CD4-positive, alpha-beta memory T cell (primary cell): ENCODE measurements at places on chromosomes 4 and X. TPM values are rescaled to one million over a fixed set of nuclear protein-coding genes. Genes with fewer than 3 reads are reported as not detected.

GRCh38 chr4:177052211-177052934 lies 257.3 kb upstream of the NEIL3 start:
- no peaks in the 10 kb centered on the region for H3K27me3 ChIP-seq
- H3K36me3 ChIP-seq, result no peaks in the 10 kb centered on the region
- DNase-seq, result no peak
- no peaks in the 10 kb centered on the region for H3K4me1 ChIP-seq
- no peak overlapping the region for H3K27ac ChIP-seq

DNA sequence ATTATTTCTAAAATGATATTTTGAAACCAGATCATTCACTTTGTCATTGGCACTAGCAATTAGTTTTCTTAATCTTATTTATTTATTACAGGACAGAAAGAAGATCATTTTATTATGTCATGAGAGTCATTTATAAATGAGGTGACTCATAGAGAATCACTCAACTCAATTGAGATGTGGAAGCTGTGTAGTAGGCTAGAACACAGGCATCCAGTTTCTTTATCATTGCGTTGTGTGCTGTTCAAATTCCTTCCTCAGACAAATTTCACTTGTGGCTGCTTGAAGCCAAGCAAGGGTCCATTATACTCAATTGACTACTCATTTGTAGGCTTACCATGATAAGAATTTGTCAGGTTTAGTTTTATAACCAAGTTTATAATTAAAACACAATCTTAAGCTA lies 87.6 kb downstream of the MRPL1 start:
- no peak overlapping the region for H3K4me3 ChIP-seq
- H3K27me3 ChIP-seq, result no peaks in the 10 kb centered on the region
- no peak for DNase-seq
- H3K4me1 ChIP-seq, result no peaks in the 10 kb centered on the region

DNA sequence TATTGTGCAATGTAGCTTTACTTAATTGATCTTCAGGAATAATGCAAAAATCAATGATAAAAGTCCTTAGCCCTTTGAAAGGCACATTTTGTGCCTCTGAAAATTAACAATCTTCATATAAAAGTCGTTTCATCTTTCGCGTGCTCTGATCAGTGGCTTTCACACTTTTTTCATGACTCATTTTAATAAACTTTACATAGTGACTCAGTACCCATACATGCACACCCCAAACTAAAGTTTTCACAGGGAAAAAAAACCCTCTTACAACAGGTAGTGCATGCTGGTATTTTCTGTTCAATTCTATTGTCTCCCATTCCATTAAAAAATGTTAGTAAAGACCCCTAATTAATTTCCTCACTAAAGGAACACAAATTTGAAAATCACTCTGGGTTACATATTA lies 21.5 kb downstream of the RWDD4 start:
- no peak overlapping the region for H3K27ac ChIP-seq
- no peaks in the 10 kb centered on the region for H3K36me3 ChIP-seq
- no peaks in the 10 kb centered on the region for H3K4me1 ChIP-seq
- H3K4me3 ChIP-seq, result no peak overlapping the region
- no peak for DNase-seq
- no peaks in the 10 kb centered on the region for H3K27me3 ChIP-seq

DNA sequence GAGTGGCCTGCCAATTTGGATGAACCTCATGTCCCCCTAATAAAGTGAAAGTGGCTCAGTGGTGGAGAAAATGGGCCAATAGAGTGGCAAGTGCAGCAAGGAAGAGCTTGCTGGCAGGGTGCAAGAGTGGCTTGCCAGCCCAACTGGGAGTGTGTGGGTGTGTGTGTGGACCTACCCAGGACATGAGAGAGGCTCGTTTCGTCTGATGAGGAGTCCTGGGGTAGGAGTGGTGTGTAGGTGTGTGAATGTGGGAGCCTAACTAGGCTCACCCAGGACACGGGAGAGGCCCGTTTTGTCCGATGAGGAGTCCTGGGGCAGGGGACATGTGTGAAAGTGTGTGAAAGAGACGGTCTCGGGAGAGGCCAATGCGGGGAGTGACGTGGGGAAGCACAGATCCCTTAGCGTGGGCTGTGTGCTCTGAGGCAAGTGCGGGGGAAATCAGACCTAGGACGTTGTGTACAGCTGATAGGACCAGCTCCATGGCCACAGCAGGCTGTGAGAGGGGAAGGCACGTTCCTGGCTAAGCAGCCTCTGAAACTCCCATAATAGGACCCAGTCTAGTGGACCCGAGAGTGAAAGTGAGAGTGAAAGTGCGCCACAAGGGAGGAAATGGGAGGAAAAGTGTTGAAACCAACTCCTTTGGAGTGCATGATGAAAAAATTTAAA lies 5.3 kb downstream of the GAGE10 start:
- H3K36me3 ChIP-seq, result no peaks in the 10 kb centered on the region
- peak; percentile 20 for DNase-seq
- H3K27ac ChIP-seq, result peak overlapping the region; percentile 47
- peak overlapping the region; percentile 57 for H3K4me3 ChIP-seq

Gene CC2D2A
- not detected for polyA plus RNA-seq

Gene GATA1
- polyA plus RNA-seq, result not detected

Gene NPNT
- not detected for polyA plus RNA-seq

Gene AKAP17A
- 43.0 TPM for polyA plus RNA-seq

Gene CT83
- polyA plus RNA-seq, result not detected

Gene GPRASP3
- 0.63 TPM for polyA plus RNA-seq

Gene KLHL5
- polyA plus RNA-seq, result 18.6 TPM

Gene AFM
- polyA plus RNA-seq, result not detected
